NCI-H2227 treated with DMSO at 0.1 percent for 48 hours (cell line): ENCODE measurements at places on chromosomes 11 and 22.

DNA sequence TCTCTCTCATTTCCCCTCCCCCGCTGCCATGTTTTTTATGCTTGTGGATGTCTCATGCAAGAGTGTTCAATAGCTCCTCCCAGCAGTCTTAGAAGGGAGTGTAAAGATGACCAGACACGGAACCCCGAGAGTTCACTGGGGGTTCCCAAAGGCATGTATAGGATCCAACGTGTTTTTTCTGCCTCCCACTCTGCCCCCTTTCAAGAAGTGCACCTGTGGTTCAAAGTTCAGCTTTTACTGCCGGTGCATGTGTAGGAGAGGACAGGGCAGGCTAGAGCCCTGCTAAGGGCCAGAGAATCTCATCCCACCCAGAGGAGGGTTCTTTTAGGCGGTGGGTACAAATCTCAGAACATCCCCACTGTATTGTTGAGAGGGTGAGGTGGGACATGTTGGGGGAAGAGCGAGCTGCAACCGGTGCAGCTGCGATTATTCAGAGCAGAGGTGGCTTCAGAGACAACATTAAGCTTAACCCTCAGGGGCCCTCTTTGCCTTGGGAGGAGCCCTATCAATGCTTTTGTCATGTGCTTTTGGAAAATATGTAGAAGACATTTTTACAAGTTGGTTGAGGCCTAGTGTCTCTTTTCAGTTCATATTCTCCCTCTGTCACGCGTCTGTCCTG is 14.5 kb downstream of the MIF start:
- no peak for DNase-seq

- no peak for DNase-seq
Measured at GRCh38 chr22:43553451-43554258, 141.8 kb downstream of the MPPED1 start.

DNA sequence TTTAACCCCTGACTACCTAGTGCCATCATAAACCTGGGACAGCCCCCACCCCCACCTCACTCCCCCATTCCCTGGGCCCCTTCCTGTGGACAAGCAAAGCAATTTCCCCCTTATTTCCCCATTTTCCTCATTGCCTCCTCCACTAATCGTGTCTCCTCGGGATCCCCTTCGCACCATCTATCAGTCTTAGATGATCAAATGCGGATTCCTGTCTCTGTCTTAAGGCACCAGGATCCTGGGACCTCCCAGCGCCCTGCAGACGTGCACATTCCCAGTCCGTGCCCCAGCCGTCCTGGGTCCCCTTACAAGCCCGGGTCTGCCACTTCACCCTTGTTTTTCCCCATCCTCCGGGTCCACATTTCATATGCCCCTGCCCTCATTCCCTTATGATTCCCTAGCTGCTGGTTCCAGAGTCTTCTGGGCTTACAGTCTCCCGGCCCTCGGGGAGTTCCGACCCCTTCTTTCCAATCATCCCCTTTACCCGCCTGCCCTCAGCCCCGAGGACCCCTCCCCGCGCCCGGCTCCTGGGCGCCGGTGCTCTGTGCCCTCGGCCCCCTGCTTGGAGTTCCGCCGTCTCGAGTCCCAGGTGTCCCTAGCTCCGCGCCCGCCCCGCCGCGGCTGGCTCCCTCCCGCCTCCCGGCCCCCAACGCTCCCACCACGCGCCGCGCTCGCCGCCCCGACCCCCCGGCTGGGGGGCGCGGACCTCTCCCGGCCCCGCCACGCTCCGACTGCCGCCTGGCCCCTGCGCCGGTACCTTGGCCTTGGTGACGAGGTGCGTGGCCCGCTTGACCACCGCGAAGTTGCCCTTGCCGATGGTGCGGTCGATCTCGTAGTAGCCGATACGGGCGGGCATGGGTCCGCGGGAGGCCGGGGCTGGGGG is 599 bp downstream of the SIK3 start:
- no peak for DNase-seq

DNA sequence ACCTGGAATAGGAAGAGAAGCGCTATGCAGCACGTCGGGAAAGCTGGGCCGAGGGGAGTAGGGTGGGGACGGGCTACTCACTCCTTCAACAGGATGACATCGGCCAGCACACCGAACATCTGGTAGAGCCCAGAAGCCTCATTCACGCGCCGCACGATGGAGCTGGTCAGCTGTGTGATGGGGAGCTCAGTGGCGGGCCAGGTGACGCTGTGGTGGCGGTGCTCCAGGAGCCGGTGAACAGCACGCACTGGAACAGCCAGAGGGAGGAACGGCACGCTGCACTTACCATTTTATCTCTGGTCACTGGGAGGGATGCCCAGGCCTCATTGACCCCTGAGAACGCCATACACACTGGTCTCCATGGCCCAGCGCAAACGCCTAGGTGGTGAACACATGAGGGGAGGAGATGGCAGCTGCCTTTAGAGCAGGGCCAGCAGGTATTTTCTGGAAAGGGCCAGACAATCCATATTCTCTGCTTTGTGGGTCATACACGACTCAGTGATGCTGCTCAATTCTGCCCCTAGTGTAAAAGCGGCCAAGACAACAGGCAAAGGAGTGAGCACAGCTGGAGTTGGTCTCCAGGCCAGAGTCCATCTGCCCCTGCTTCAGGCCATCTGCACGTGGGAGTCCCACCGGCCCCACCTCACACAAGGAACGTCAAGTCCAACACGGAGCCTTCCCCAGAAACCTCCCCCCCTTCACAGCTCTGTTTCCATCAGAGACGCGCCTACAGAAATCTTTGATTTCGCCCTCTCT is 8.8 kb downstream of the FOXRED2 start:
- DNase-seq: no peak

DNA sequence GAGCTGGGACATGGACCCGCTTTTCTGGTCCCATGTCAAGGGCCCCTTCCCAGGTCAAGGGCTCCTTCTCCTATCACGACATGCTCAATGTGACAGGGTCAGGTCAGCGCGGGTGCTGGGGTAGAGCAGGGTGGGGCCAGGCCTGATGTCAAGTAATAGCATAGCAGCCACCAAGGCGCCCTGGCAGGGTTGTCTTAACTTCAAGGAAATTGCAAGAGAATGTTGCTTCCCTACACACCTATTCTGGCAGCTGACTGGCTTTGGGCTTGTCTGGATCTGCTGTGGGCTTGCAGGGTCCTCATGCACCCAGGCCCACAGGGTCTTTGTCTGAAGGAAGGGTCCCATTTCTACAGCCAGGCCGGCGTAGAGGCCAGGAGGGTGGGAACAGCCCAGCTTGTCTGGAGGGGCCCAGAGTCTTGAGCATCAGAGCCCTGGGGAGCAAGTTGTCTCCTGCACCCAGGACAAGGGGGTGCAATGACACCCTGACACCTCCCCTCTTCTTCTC is 71.4 kb downstream of the BUD13 start:
- DNase-seq: no peak

DNA sequence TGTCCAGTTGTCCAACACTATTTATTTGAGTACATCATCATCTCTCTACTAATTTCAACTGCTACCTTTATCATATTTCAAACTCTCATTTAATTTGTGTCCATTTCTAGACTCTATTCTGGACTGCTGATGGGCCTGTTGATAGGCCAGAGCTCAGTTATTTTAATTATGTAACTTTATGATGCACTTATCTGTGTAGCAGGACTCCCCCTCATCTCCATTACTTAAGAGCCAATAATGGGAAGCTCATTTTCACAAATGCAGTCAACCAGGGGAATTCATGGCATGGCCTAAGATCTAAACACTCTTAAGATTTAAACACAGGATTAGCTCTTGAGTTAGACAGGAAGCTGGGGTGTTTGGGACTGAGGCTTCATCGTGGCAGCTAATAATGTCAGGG is 21.4 kb downstream of the KCNQ1OT1 start:
- no peak for DNase-seq

DNA sequence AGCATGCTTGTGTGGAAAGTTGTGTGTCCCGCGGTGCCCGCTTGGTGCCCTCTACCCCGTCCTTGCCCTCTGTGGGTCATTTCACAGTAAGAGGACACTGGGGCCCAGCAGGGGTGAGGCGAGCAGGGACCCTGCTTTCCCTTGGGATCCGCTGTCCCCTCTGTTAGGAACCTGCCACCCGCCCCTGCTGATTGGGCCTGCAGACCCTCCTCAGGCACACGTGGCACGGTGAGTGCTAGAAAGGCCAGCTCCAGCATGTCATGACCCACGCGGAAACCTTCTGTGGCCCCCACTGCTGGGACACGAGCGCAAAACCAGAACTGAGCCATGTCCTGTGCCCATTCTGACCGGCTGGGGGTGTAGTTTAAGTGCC is 353.1 kb downstream of the TBC1D22A start:
- DNase-seq: no peak

DNA sequence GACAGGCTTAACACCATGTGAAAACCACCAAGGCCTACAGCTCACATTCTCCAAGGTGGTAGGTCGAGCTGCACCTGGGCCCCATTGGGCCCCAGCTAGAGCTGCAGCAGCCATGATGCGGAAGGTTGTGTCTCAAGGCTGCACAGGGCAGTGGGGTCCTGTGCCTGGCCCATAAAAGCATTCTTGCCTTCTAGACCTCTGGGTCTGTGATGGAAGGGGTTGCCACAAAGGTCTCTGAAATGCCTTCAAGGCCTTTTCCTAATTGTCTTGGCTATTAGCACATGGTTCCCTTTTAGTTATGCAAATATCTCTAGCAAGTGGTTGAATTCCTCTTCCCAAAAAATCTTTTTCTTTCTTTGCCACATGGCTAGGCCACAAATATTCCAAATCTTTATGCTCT is 52.5 kb upstream of the C11orf58 start:
- no peak for DNase-seq

- no peak for DNase-seq
Measured at GRCh38 chr11:69086152-69087132, 37.7 kb downstream of the TPCN2 start.

DNA sequence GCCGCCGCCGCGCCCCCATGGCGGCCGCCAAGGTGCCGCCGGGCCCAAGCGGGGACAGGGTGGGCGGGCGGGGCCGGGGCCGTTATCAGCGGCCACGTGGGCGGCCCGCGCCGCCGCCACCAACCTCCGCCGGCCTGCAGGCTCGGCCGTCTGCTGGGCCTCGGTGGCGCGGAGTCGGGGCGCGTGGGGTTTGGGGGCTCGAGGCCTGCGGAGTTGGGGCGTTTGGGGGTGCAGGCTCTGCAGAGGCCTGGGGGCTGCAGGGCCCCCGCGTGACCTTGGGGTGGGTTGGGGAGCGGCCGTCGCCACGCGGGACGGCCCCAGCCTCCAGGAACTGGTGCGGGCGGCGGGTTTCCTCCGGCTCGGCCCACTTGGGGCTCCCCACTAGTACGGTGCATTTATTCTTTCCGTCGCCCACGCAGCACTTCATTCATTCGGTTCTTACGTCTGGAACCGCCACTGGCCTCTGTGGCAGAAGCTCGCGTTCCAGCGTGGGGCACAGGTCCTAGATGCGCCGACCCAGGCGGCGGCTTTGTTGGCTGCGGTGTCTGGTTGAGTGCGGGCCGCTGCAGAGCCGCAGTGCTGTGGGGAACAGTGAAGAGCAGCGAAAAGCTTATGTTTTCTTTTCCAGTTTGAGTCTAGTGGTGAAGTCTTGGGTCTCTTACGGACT is 740 bp upstream of the TRMT2A start:
- no peak for DNase-seq

DNA sequence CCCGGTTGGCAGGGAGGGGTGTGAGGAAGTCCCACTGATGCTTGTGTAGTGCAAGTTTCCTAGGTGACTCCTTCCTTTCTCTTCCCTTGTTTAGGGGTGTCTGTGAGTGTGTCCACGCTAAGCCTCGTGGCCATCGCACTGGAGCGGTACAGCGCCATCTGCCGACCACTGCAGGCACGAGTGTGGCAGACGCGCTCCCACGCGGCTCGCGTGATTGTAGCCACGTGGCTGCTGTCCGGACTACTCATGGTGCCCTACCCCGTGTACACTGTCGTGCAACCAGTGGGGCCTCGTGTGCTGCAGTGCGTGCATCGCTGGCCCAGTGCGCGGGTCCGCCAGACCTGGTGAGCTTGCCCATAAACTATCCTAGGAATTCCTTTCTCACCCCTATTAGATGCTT is 10.4 kb downstream of the CCKBR start:
- DNase-seq: no peak

DNA sequence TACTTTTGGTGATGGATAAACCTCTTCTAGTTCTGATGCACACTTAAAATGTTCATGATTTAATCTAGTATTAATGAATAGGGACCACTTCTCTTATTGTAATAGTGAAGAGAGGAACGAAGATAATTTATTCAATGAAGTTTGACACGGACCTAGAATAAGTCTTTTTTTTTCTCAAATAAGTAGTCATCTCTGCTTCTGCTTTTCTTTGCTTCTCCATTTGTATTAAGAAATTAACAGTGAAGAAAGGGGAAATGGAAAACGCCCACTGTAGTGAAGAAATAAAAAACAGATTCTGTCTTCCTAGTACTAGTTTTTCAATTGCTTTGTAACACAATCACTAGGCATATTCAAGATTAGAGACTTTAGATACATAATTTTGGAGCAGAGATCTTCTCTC is 73.0 kb downstream of the CD44 start:
- DNase-seq: no peak

- no peak for DNase-seq
Measured at GRCh38 chr11:76935042-76935441, 74.3 kb downstream of the ACER3 start.

DNA sequence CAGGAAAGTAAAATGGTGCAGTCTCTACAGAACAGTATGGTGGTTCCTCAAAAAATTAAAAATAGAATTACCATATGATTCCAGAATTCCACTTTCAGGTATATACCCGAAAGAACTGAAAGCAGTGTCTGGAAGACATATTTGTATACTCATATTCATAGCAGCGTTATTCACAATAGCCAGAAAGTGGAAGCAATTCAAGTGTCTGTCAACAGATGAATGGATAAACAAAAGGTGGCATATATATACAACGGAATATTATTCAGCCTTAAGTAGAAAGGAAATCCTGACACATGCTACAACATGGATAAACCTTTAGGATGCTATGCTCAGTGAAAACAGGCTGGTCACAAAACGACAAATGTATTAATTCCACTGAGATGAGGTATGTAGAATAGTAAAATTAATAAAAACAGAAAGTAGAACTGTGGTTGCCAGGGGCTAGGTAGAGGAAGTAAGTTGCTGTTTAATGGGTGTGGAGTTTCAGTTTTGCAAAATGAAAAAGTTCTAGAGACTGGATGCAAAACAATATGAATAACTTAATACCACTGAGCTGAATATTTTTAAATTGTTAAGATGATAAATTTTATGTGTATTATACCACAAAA is 14.5 kb downstream of the SAA1 start:
- no peak for DNase-seq

GRCh38 chr22:42142771-42143461 is 12.3 kb upstream of the CYP2D6 start:
- DNase-seq: no peak
